ENCODE measurements at places on chromosomes 3 and 15. TPM values are rescaled to one million over a fixed set of nuclear protein-coding genes. Genes with fewer than 3 reads are reported as not detected.

The AHSG gene
- 0.09 TPM for total RNA-seq

The DHFR2 gene
- total RNA-seq, result 2.6 TPM

The SECISBP2L gene
- total RNA-seq, result 22.8 TPM

The RPL32 gene
- 2,493 TPM for total RNA-seq

The ADAMTSL3 gene
- 28.8 TPM for total RNA-seq

The TOPBP1 gene
- total RNA-seq, result 23.4 TPM

The INSYN1 gene
- total RNA-seq, result 0.43 TPM

The GOLGA8S gene
- under 0.01 TPM for total RNA-seq

The THSD4 gene
- total RNA-seq, result 23.6 TPM

The ZBTB20 gene
- 15.4 TPM for total RNA-seq

The RGMA gene
- total RNA-seq, result not detected

The MKRN2OS gene
- not detected for total RNA-seq

The POTEB3 gene
- total RNA-seq, result not detected

The DISP2 gene
- total RNA-seq, result under 0.01 TPM

The SLC25A36 gene
- total RNA-seq, result 51.3 TPM

The SIDT1 gene
- total RNA-seq, result 0.09 TPM

The ZBTB47 gene
- 21.8 TPM for total RNA-seq

The NIT2 gene
- total RNA-seq, result 7.0 TPM

The SV2B gene
- 0.11 TPM for total RNA-seq

The CYP8B1 gene
- not detected for total RNA-seq

The ITIH1 gene
- not detected for total RNA-seq

The ZNF80 gene
- not detected for total RNA-seq

The RAD51 gene
- total RNA-seq, result 2.8 TPM

The NEK11 gene
- total RNA-seq, result 3.6 TPM

The CNTN4 gene
- total RNA-seq, result 0.17 TPM

The EFCAB12 gene
- total RNA-seq, result under 0.01 TPM

The MB21D2 gene
- 2.4 TPM for total RNA-seq

The GOLGA8T gene
- total RNA-seq, result not detected

The TRH gene
- not detected for total RNA-seq

The HES1 gene
- total RNA-seq, result 84.6 TPM

The ACTRT3 gene
- total RNA-seq, result 1.0 TPM

The CMTM8 gene
- total RNA-seq, result 2.2 TPM

The C3orf22 gene
- not detected for total RNA-seq

The CD276 gene
- 44.6 TPM for total RNA-seq

The ACAN gene
- under 0.01 TPM for total RNA-seq

The CD47 gene
- total RNA-seq, result 70.1 TPM

The HYAL1 gene
- total RNA-seq, result 7.6 TPM

The POPDC2 gene
- 0.17 TPM for total RNA-seq

The EID1 gene
- total RNA-seq, result 203 TPM

The CILP gene
- total RNA-seq, result not detected

The GNAI2 gene
- total RNA-seq, result 332 TPM

The NOX5 gene
- total RNA-seq, result under 0.01 TPM

The GASK1A gene
- 0.09 TPM for total RNA-seq

The PTPRG gene
- total RNA-seq, result 13.6 TPM

The BHLHE40 gene
- total RNA-seq, result 12.5 TPM

The GTF2A2 gene
- total RNA-seq, result 34.9 TPM

The CIB1 gene
- 39.4 TPM for total RNA-seq

The ALAS1 gene
- total RNA-seq, result 37.6 TPM

The CELSR3 gene
- total RNA-seq, result 0.22 TPM

The LRRC31 gene
- total RNA-seq, result not detected

The ZCWPW2 gene
- total RNA-seq, result 0.22 TPM

The RTP3 gene
- not detected for total RNA-seq

The ZNF654 gene
- total RNA-seq, result 13.4 TPM

The KCNMB3 gene
- total RNA-seq, result 2.9 TPM

The HTR3E gene
- total RNA-seq, result not detected
